GM18507 (cell line): ENCODE measurements at places on chromosomes 16 and 17.

- no peak for DNase-seq
Observed at GRCh38 chr17:73230088-73230487, 31.6 kb downstream of the CPSF4L start.

DNA sequence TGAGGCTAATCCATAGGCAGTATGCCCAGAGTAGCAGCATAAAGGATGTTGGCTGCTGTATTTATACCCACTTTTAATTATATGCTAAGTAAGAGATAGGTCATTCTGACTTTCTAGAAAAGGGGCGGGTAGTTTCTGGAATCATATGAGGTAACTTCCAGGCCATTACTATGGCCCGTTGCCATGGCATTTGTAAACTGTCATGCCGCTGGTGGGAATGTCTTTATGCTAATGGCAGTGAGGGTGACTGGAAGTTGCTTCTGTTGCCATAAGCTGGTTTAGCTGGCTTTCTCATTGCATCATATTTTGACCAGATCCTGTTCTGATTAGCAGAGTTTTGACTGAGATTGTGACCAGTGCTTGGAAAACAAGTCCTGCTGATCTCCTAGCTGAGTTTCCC lies 929.6 kb upstream of the CDH8 start:
- no peak for DNase-seq

- no peak for DNase-seq
Observed at GRCh38 chr17:19339341-19339815, 23.1 kb downstream of the B9D1 start.

- no peak for DNase-seq
Observed at GRCh38 chr17:1368588-1368987, 31.4 kb downstream of the YWHAE start.

DNA sequence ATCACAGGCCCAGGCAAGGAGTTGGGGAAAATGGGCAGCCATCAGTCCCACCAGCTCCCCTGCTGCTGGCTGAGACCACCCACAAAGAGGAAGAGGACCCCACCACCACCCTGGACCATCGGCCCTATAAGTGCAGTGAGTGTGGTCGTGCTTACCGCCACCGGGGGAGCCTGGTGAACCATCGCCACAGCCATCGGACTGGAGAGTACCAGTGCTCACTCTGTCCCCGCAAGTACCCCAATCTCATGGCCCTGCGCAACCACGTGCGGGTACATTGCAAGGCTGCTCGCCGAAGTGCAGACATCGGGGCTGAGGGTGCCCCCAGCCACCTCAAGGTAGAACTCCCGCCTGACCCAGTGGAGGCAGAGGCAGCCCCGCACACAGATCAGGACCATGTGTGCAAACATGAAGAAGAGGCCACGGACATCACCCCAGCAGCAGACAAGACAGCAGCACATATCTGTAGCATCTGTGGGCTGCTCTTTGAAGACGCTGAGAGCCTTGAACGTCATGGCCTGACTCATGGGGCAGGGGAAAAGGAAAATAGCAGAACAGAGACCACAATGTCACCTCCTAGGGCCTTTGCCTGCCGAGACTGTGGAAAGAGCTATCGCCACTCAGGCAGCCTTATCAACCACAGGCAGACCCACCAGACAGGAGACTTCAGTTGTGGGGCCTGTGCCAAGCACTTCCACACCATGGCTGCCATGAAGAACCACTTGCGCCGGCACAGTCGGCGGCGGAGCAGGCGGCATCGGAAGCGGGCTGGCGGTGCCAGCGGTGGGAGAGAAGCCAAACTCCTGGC lies 3.6 kb downstream of the ZNF646 start:
- no peak for DNase-seq

DNA sequence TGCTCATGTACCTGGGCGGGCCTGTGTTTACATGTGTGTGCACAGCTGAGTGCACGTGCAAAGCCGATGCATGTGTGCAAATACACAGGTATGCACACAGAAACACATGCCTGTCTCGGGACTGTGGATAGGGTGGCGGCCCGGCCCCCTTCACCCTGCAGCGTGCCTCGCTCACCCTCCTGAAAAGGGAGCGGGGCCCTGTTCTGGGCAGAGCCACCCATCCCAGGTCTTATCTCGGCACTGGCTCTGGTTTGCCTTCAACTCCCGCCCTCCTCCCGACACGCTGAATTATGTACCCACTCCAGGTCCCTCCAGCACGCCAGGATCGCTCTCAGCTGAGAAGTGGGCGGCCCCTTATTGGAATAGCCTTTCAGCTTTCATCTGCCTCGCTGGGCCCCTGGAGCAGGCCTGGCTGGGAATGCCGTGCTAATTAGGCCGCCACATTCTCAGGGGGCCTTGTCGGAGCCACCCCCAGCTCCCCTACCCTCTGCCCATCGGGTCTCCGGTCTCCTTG lies 77.8 kb downstream of the RTN4RL1 start:
- no peak for DNase-seq
